CD8-positive, alpha-beta T cell (primary cell): ENCODE measurements at places on chromosomes 6 and 20.

GRCh38 chr6:136582711-136583471, 32.7 kb upstream of the MAP7 start:
- no peak for DNase-seq

- no peak for DNase-seq
Observed at GRCh38 chr20:2237059-2237458, 58.7 kb upstream of the TGM3 start.

- DNase-seq = no peak
Observed at GRCh38 chr6:137871831-137872454, 4.9 kb downstream of the TNFAIP3 start.

DNA sequence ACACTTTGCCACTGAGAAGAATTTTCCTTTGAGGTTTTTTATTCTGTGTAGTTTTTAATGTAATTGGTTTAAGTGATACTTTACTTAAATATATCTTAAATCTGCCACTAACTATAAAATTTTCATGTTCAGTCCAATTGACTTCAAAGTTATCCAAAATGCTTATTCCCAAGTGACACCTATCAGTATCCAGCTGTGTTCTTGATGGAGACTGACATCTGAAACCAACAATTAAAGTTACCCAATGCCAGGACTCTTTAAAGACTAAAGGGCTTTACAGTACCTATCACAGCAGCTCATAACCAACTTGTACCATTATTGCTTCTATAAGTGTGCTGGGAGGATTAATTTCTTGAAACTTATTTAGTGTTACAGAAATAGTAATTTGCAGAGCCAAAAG, 13.8 kb upstream of the EYA4 start:
- DNase-seq = no peak

DNA sequence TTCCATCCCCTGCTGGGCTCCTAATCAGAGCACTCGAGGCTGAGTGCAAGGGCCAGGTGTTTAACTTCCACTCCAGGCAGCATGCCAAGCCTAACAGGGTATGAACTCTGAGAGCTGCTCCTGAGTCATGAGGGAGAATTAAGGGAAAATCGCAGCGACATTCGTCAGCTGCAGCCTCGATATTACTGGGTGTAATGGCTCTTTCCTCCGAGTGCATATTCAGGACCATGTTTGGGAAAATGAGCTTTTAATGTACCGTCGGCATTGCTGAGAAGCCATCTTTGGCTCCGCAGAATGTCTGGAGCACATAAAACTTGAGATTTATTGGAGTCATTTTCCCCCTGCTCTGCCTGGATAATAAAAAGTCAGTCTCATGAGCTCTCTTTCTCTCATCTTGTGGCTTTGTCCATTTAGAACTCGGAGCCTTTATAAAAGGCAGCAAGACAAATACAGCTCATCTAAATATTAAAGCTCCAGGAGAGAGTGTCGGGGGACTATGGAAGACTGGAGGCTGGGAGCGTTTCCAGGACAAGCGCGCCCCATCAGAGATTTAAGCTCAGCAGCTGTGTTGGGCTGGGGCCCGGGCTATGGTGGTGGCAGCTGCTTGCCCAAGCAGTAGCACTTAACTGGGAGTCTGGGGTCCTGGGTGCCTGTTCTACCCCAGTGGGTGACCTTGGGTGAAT, 103.7 kb downstream of the TOX2 start:
- DNase-seq = peak; percentile 40

GRCh38 chr6:33914645-33915044, 110.8 kb upstream of the MLN start:
- peak; percentile 33 for DNase-seq

GRCh38 chr20:18835466-18836256, 22.1 kb downstream of the SCP2D1 start:
- no peak for DNase-seq

DNA sequence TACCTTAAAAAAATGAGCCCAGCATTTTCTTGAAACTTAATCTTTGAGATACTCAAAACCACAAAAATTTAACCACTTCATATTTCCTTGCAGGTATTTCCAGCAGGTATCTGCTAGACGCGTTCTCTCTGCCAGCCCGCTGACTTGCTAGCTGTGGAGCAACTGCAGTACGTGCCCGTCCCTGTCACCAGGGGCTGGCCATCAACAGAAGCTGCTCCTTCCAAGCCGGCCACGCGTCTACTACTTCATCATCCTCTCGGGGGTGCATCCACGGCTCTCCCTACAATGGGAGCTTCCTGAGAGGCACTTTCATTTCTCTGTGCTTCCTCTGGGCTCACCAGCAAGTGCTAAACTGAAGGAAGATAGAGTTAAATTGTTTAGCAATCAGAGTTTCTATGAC, 132.4 kb downstream of the DTNBP1 start:
- no peak for DNase-seq

DNA sequence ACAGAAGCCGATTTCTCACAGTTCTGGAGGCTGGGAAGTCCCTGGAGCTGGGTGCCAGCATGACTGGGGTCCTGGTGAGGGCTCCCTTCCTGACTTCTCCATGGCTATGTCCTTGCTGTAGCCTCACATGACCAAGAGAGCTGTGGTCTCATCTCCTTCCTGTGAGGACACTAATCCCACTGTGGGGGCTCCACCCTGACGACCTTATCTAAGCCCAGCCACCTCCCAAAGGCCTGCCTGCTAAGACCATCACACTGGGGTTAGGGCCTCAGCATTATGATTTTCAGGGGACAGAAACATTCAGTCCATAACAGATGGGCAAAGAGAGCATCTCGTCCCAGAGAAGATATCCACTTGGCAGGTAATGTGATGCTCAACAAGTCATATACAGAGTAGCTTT, 16.8 kb downstream of the RPP40 start:
- no peak for DNase-seq

DNA sequence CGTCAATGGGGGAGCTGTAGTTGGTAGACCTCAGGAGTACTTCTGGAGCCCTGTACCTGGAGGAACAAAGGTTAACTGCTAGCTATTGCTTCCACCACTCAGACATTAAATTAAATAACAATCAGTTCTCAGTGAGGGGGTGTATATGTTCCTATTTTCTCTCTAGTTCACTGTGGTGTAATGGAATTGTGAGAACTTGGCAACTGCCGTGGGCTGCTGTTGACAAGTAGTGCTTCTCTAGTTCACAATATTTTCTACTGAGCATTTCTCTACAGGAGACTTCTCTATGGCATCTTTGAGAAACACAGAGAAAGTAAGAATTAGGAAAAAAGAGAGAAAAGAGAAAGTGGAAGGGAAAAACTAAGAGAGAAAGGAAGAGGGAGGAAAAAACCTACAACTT, 23.4 kb upstream of the GSTA4 start:
- DNase-seq = no peak

DNA sequence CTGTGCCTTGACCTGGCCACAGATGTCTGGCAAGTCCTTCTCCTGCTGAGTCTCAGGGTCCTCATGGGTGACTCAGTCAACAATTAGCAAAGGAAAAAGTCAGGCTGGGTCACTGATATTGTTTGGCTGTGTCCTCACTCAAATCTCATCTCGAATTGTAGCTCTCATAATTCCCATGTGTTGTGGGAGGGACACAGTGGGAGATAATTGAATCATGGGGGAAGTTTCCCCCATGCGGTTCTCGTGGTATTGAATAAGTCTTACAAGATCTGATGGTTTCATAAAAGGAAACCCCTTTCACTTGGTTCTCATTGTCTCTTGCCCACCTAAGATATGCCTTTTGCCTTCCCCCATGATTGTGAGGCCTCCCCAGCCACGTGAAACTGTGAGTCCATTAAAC, 45.7 kb downstream of the PREX1 start:
- DNase-seq = no peak

- DNase-seq = peak; percentile 25
Observed at GRCh38 chr6:89082486-89082891, 1.9 kb downstream of the PNRC1 start.

GRCh38 chr6:72721346-72721745, 99.5 kb downstream of the KCNQ5 start:
- no peak for DNase-seq

GRCh38 chr20:56229812-56230211, 18.7 kb upstream of the MC3R start:
- DNase-seq = no peak

- no peak for DNase-seq
Observed at GRCh38 chr20:52031563-52032303, 159.8 kb downstream of the ZFP64 start.

- no peak for DNase-seq
Observed at GRCh38 chr6:35410131-35410530, 42.0 kb upstream of the FANCE start.

- no peak for DNase-seq
Observed at GRCh38 chr6:144216668-144217218, 66.4 kb downstream of the STX11 start.

GRCh38 chr6:155219858-155220301, 43.9 kb upstream of the CLDN20 start:
- DNase-seq = no peak

DNA sequence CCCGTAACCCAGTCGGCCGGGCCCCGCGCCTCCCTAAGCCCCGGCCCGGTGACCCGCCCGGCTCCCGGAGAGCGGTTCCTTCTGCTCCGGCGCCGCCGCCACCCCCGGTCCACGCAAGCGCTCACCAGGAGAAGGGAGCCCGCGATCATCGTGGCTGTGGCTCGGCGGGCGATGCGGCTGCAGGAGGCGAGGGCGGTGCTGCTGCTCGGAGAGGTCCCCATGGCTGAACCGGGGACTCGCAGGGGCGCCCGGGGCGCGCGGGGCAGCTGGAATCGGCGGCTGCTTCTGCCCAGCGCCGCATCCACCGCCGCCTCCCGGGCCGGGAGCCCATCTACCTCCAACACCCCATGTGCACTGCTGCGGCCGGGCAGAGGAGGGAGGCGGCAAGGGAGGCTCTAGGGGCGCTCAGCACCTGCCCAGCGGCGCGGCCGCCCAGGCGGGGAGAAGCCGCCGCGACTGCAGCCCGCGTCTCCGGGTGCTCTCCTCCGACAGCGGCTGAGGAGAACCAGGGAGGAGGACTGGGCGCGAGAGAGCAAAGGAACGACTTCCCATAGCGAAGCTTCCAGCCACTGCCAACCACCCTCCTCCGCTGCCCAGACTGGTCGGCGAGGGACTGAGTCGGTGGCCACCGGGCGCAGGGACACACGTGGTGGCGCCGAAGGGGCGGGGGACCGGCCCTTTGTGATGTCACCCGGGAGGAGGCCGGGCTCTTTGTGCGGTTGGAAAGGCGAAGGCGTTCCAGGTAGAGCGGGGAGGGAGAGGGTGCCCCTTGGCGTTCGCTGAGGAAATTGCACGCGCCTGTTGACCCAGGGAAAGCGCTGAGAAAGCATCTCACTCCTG, at the start of gene TNFRSF21:
TSS of gene TNFRSF21 (minus strand) at position 615 of the 840 bp plus-strand sequence. CDS start at position 221, 394 bp downstream.
- peak; percentile 58 for DNase-seq

GRCh38 chr20:5442101-5442500, 125.3 kb upstream of the PROKR2 start:
- DNase-seq = no peak

- DNase-seq = no peak
Observed at GRCh38 chr6:114690625-114691024, 347.8 kb upstream of the HS3ST5 start.

GRCh38 chr20:62956387-62957135, 4.1 kb downstream of the SLC17A9 start:
- DNase-seq = no peak

- no peak for DNase-seq
Observed at GRCh38 chr6:41370488-41371111, 35.2 kb downstream of the NCR2 start.

DNA sequence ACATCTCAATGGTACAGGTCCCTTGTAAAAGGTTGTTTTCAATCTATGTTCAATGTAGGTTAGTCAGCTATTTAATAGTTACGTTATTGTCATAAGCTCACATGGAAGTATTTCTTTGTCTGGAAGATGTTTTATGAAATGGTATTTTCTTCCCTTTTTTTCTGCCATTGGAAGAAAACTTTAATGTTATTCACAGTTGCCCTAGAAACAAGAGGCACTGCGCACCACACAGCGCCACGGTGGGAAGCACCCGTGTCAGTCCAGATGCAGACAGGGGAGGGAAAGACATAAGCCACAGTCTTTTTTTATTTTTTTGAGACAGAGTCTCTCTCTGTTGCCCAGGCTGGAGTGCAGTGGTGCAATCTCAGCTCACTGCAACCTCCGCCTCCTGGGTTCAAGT, 82.1 kb downstream of the GCNT2 start:
- no peak for DNase-seq

GRCh38 chr6:154602708-154603107, 92.2 kb upstream of the CNKSR3 start:
- DNase-seq = no peak

DNA sequence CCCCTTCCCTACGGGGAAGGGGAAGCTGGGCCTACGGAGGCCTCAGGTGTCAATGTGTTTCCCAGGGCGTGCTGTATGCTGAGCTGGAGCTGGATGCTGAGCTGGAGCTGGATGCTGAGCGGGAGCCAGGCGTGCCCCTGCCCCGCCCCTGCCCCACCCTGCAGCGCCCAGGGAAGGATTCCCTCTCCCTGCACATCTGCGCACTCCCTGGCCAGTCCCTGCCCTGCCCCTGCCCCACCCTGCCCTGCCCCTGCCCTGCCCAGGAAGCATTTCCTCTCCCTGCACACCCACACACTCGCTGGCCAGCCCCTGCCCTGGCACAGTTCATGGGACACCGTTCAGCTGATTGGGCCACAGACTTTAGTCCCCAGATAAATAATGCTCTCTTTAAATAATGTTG, 196.8 kb downstream of the SMOC2 start:
- no peak for DNase-seq

GRCh38 chr6:29791786-29792122, 35.9 kb upstream of the HLA-G start:
- no peak for DNase-seq

GRCh38 chr6:26304213-26304796, 60.7 kb upstream of the BTN3A2 start:
- no peak for DNase-seq

DNA sequence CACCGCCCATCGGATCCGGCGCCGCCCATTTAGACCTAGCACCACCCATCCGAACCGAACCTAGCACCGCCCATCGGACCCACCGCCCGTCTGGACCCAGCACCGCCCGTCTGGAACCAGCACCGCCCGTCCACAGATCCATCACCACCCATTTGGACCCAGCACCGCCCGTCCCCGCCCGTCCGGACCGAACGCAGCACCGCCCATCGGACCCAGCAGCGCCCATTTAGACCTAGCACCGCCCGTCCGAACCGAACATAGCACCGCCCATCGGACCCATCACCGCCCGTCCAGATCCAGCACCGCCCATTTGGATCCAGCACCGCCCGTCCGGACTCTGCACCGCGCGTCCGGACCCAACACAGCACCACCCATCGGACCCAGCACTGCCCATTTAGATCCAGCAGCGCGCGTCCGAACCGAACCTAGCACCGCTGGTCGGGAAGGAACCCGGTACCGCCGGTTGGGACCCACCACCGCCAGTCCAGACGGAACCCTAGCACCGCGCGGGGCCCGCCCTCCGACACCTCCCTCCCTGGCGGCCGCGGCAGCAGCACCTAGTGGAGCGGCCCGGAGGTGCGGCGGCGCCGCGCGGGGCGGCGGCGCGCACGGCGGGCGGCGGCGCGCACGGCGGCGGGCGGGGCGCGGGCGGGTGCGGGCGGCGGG, 348 bp upstream of the AFDN start:
- DNase-seq = peak; percentile 55

DNA sequence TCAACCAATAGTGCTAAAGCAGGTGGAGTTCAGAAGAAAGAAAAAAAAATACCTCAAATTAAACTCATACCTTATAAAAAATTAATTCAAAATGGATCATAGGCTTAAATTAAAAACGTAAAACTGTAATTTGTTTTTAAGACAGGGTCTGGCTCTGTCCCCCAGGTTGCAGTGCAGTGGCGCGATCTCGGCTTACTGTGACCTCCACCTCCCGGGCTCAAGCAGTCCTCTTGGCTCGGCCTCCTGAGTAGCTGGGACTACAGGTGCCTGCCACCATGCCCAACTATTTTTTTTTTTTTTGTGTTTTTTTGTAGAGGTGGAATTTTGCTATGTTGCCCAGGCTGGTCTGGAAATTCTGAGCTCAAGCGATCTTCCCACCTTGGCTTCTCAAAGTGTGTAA, 111.6 kb downstream of the HDGFL1 start:
- no peak for DNase-seq
